ENCODE measurements at places on chromosomes 2 and 18.
A peak's percentile ranks its signal among the peaks of the same experiment; 100 is the strongest.

GRCh38 chr2:219886615-219887014 lies 259.2 kb downstream of the SLC4A3 start:
- DNase-seq, result no peak

GRCh38 chr2:26126074-26126473 lies 46.8 kb upstream of the GAREM2 start:
- DNase-seq, result no peak

GRCh38 chr2:197286805-197287595 lies 23.6 kb downstream of the ANKRD44 start:
- DNase-seq, result peak; percentile 65

GRCh38 chr2:162197069-162197825 lies 45.2 kb upstream of the GCG start:
- no peak for DNase-seq

GRCh38 chr18:49638891-49639557 lies 77.2 kb downstream of the LIPG start:
- no peak for DNase-seq

GRCh38 chr2:74735564-74735963 lies 81.5 kb downstream of the SEMA4F start:
- no peak for DNase-seq

DNA sequence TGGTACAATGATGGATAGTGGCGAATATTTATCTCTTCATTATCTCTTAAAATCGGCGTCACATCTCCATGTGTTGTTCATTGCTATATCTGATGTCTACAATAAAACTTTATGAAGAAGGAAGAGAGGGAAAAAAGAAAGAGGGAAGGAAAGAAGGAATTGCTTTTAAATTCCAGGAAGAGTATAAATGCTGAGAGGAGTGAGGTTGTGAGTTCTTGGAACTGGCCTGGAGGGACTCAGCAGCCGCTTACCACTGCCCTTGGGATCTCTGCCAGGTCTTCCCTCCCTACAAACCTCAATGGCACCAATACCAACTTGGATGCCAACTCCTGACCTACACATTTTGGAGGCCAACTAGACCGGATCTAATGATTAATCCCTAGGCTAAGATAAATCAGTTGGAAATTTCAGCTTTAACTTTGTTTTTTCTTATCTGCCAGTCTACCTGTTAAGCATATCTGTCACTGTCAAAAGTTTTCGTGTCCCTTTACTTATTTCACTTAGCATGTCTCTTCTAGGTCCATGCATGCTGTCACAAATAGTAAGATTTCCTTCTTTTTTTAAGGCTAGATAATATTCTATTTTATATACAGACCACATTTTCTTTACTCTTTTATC lies 9.8 kb downstream of the SCN9A start:
- DNase-seq, result no peak

- DNase-seq, result no peak
Measured at GRCh38 chr2:223037445-223037800, 14.6 kb upstream of the KCNE4 start.

DNA sequence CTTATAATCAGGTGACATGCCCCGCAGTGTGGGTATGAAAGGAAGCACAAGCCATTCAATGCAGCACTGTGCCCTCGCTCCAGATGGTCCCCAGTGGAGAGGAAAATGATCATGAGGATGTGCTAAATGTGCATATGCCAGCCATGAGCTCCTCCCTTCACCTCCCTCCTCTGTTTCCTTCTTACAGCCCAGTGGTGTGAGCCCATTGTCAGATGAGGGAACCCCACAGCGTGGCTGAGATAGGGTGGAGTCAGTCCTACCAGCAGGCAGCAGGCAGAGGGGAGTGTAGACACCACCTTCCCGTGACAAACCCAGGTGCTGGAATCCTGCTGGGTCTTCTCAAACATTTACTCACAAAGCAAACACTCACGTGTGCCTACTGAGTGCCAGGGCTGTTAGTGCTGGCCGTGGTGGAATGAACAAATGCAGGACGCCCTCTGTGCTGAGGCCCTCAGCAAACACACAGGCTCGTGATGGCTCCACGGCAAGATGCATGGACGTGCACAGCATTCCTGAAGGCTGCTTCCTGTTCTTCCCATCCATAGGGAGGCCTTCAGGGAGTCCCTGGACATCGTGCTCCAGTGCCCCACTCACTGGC lies 181.7 kb upstream of the TPO start:
- no peak for DNase-seq

DNA sequence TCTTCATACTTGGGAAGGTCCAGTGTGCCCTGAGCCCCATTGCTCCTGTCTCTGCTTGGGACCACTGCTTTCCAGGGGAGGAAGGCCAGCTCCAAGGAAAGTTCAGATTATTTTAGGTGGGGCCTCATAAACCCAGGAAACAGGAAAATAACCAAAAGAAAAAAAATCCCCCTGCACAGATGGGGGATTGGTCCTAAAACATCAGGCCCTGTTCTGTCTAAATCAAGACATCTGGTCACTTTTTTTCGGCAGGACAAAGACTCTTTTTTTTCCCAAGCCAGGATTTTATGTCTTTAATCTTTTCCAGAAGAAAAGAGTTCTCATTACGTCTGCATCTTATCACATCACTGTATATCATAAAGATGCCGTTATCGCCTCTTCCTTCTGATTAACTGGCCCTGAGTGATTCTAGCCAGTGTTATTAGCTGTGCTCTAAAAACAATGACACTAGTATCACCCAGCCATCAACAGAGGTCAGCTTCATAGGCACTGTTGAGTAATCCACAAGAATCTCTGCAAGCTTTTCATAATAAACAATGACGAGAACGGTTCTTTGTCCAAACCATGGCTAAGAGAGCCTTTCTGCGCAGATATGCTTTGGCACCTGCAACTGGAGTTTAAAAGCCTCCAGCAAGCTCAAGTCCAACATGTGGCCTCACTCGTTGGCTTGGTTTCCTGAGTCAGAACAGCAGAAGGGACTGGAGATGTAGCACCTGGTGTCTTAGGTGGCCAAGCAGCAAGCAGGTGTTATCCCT lies 138.2 kb downstream of the VAPA start:
- no peak for DNase-seq

DNA sequence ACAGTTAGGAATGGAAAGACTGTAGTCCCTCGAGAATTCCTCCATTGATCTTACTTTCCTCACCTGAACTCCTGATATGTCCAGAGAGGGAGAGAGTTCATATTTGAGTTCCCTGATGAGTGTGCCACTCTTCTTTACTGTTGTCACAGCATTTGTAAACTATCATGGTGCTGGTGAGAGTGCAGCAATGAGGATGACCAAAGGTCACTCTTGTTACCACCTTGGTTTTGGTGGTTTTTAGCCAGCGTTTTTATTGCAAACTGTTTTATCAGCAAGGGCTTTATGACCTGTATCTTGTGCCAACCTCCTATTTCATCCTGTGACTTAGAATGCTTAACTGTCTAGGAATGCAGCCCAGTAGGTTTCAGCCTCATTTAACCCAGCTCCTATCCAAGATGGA lies 1062.5 kb downstream of the BCL11A start:
- no peak for DNase-seq

DNA sequence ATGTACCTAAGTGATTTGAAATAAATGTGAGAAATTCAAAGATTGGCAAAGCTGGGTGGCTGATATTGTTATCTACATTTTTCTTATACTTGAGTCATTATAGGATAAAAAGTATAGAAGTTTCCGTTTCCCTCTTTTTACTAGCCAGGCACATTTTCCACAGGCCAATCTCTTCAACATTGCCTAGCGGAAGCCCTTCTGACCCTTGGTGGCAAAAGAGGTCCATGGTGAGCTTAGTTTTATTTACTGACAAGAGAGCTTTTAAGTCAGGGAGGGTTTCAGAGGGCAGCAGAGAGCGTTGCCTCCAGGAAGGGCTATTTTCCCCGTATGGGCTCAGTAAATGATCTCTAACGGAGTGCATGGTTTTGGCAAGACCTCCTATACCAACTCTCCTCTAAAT lies 15.1 kb upstream of the RHOB start:
- no peak for DNase-seq

DNA sequence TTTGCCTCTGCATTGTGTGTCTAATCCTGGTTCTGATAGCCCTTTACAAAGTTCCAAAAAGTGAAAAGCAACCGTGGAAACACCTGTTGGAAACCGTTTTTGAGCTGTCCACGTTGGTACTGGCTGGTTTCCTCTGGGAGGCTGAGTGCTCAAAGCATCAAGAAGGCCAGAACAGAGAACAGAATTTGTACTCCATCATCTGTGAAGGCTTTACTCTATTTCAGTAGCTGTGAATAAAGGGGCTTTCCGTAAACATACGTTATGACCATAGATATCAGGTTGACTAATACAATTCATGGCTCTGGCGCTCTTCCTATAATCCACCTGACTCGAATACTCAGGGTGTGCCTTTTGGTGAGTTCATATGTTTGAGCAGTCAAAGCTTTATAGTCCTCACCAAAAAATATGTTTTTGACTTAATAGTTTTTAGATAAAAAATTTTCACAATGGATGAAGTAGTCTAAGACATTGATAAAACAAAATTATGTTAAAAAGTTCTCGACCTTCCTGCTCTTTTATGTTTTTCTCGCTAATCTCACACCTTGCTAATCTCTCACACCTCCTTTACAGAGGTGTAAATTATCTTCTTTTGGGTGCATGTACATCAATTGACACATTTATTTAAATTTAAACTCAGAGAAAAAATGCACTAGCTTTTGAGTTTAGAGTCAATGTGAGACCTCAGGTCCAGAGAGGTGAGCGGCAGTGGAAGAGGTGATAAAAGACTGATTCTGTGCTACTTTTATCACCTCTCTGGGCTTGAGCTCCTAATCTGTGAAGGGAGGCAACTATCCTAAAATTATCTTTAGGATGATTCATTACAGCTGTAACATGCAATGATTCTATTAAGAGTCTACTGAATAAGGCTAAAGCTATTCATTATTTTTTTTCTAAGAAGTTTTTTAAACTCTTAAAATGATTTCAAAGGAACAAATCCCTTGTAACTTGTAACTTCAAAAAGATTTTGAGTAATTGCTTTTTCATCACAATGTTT lies 65.3 kb downstream of the CXCR4 start:
- DNase-seq, result peak; percentile 38

DNA sequence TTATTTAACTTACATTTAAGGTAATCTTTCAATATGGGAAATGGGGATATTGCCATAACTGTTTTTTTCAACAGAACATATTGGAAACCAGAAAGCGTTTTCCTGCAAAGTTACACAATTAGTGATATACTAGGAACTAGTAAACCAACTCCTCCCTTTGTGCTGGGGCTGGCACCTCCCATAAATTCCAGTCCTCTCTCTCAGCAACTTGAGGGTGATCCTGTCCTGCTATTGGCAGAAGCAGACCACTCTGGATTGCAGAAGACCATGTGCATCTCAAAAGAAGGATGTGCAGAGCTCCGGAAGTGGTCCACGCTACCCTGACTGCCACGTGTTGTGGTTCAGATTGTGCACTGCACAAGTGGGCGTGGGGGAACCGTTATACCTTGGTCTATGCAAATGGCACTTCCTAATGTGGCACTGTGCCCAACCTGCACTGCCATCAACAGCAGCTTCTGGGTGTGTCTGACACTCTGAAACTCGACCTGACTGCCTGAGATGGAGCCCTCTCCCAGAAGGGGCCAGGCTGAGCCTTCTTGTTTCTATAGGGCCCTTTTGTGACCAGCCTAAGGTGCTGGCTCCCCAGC lies 219.2 kb downstream of the ZNF516 start:
- no peak for DNase-seq

DNA sequence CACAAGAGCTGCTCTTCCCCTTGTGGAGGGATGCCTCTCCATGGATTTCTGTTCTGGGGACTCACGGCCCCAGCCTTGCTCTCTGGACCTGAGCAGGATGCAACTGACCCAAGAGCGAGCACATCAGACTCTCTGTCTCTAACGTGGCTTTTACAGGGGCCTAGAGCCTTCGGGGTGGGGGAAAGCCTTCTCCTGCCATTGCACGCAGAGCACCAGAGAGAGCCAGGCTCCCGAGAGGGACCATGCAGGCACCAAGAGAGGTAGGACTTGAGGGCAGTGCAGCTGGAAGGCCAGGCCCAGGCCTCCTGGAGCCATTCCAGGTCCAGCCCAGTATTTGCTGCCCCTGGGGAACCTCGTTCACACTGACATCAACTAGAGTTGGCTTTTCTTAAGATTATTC lies 475.6 kb upstream of the MYT1L start:
- no peak for DNase-seq

DNA sequence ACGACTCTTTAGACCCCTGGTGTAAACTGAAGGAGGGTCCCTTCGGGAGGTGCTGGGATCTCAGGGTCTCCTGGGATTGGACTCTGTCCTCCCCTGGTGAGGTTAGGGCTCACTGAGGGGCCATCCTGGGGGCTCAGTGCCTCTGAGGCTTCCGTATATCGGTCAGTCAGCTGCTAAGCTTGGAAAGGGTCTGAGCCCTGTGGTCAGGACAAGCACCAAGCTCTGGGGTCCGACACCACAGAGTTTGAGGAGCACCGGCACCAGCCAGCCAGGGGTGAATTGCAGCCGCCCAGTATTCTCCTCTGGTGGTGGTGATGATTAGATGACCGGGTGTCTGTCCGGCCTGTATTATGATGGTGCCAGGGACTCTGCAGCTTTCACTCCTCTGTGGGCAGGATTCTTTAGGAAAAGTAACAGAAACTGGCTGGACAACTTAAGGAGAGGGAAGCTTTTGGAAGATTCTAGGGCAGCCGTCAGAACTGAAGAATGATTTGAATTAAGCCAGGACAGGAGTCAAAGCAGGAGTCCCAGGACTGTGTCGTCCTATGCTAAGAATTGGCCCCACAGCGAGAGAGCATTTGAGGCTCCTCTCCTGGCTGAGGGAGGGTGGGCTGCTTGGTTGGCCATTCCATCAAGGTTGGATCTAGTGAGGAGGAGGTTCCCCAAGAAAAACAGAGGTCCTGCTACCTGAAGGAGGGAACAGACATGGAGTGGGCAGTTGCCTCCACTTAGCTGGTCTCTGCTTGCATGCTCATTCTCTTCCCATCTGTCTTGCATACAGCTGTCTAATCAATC lies 158.6 kb upstream of the HS6ST1 start:
- DNase-seq, result no peak

All from GM13976 (cell line).